CD4-positive, alpha-beta T cell treated with Interleukin-2 at 100 ng/mL for 4 hours (primary cell): ENCODE measurements at places on chromosomes 7 and 10.

GRCh38 chr10:69878951-69879350 is 77.2 kb downstream of the COL13A1 start:
- no peak for DNase-seq

GRCh38 chr7:151024435-151025056 is at the start of gene ATG9B:
Gene ATG9B (minus strand): TSS chr7:151024494. CDS start chr7:151024423, 71 bp downstream.
- no peak for DNase-seq

DNA sequence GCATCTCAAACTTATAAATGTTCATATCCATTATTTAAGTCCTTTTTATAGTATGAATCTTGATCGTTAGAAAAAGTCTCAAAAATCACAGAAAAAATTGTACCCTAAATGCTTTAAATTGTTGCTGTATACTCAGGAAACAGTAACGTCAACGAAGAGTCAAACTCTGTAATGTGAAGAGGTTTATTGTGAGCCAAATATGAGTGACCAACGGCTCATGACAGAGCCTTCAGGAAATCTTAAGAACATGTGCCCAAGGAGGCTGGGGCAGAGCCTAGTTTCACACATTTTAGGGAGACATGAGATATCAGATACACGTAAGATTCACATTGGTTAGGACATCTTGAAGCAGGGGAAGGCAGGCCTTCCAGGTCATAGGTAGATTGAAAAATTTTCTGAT is 86.1 kb downstream of the PIP4K2A start:
- DNase-seq: no peak

GRCh38 chr7:158702196-158702595 is 2.4 kb downstream of the NCAPG2 start:
- no peak for DNase-seq

- no peak for DNase-seq
Observed at GRCh38 chr7:107286751-107287621, 118.2 kb downstream of the HBP1 start.

- DNase-seq: no peak
Observed at GRCh38 chr10:114629824-114630730, 28.0 kb downstream of the ABLIM1 start.

- no peak for DNase-seq
Observed at GRCh38 chr7:141128506-141128905, 54.6 kb downstream of the TMEM178B start.

- no peak for DNase-seq
Observed at GRCh38 chr7:17687361-17687760, 252.9 kb downstream of the SNX13 start.

GRCh38 chr7:90726623-90727022 is 130.5 kb downstream of the CDK14 start:
- DNase-seq: no peak

- no peak for DNase-seq
Observed at GRCh38 chr10:124172181-124172916, 79.0 kb upstream of the CHST15 start.

- DNase-seq: no peak
Observed at GRCh38 chr7:149562602-149563001, 65.0 kb upstream of the ZNF746 start.

DNA sequence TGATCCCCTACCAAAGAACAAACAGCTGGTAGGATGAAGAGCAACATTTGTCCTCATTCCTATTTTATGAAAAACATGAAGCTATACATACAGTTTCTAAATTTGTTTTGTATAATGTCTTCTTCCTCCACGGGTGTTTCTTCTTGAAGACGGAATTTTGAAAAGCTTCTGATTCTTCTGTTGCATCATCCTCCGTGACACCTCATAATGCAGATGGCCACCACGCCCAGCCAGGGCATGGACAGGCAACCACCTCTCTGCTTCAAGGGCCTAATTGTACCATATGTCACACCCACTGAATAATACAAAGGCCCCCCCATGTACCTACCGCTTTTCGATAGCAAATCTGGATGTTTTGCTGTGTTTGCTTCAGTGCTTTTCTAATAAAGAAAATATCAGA is at the start of gene SUN3:
Gene SUN3, minus strand, starts transcription at position 170 of the 400 bp plus-strand sequence. Its CDS starts 169 bp downstream, at position 1.
- DNase-seq: no peak

GRCh38 chr10:65273115-65273514 is 1652.7 kb upstream of the LRRTM3 start:
- DNase-seq: no peak

- DNase-seq: no peak
Observed at GRCh38 chr7:17564678-17565212, 266.3 kb downstream of the AHR start.

DNA sequence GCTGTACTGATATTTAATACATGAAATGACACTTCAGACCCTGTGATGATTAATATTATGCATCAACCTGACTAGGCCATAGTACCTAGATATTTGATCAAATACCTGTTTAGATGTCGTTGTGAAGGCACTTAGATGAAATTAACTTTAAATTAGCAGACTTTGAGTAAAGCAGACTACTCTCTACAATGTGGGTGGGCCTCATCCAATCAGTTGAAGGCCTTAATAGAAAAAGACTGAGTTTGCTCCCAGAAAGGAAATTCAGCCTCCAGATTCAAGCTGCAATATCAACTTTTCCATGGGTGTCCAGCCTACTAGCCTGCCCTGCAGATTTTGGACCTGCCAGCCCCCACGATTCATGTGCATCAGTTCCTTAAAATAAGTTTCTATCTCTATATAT is 68.6 kb upstream of the TMEM168 start:
- no peak for DNase-seq

- DNase-seq: no peak
Observed at GRCh38 chr10:73232887-73233286, 14.2 kb downstream of the DNAJC9 start.

DNA sequence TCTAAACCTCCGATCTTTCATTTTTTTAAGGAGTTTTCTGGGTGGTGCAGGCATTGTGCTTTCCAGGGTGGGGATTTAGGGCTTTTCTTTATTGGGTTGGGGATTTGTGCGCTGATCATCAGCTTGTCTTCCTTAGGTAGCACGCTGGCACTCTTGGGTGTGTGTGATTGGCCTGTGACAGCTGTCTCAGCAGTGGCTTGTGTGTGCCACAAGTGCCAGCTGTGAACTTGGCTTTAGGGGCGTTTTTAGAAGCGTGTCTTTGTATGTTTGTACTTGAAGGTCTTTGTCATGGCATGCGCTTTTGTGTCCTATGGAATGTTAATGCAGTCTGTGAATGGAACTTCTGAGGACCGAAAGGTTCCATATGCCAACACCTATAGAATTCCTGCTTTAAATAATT is 788 bp downstream of the AKAP9 start:
- DNase-seq: peak; percentile 43

- no peak for DNase-seq
Observed at GRCh38 chr10:4070184-4070583, 285.2 kb upstream of the KLF6 start.

- DNase-seq: no peak
Observed at GRCh38 chr10:116104210-116104932, 168.6 kb downstream of the GFRA1 start.

- no peak for DNase-seq
Observed at GRCh38 chr7:44177570-44178131, 11.6 kb downstream of the GCK start.

DNA sequence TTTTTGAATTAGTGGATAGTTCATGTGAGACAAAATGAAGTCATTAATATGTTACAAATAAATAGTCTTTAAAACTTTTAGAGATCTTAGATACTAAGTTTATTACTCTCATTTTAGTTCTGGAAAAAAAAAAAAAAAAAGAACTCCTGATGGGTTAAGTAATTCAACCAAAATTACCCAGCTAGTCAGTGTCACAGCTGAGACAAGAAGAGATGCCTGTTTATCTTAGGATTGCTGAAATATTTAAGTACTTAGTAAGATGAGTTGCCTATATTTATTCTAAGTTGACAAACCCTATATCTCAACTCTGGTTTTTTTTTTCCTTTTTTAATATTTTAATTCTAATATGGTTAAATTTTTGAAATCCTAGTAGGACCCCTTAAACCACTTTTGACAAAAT is 781.0 kb upstream of the LRRN3 start:
- DNase-seq: no peak

GRCh38 chr7:46349490-46349889 is 428.4 kb upstream of the IGFBP3 start:
- DNase-seq: no peak

GRCh38 chr10:26612151-26612915 is 85.2 kb upstream of the PDSS1 start:
- no peak for DNase-seq

GRCh38 chr7:68245688-68246087 is 1249.1 kb downstream of the TYW1 start:
- no peak for DNase-seq

DNA sequence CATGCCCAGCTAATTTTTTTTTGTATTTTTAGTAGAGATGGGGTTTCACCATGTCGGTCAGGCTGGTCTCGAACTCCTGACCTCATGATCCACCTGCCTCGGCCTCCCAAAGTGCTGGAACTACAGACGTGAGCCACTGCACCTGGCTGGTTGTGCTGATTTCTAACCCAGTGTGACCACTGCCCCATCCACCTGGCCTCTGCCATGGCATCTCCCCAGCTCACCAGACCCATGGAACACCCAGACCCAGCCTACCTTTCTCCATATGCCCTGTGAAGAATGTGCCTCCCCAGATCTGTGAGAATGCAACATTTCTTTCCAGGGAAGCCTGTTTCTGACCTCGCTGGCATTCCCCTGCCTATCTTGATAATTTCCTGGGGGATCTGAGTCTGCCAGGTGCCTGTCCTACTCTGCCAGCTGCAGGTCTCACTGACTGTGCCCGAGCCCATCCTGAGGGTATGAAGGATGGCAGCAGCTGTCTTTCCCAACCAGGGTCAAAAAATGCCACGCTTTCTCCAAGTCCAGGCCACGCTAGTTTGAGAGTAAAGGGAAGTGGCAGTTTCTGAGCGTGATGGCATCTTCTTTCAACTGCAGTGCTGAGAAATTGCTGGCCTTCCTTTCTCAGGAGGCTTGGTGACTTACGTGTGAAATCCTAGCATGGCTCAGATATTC is 324.4 kb upstream of the ZNF32 start:
- no peak for DNase-seq

- DNase-seq: no peak
Observed at GRCh38 chr10:97838091-97838490, 11.6 kb upstream of the GOLGA7B start.

GRCh38 chr10:125160856-125161706 is 718 bp upstream of the CTBP2 start:
- DNase-seq: peak; percentile 13

GRCh38 chr7:132364226-132364625 is 212.0 kb downstream of the PLXNA4 start:
- DNase-seq: no peak

- no peak for DNase-seq
Observed at GRCh38 chr10:31694929-31695837, 233.4 kb downstream of the ARHGAP12 start.

GRCh38 chr7:116395141-116395791 is 104.3 kb upstream of the CAV2 start:
- no peak for DNase-seq

- no peak for DNase-seq
Observed at GRCh38 chr10:12712293-12712983, 289.1 kb downstream of the CCDC3 start.

GRCh38 chr7:121304102-121304658 is 24.6 kb upstream of the WNT16 start:
- no peak for DNase-seq

- DNase-seq: no peak
Observed at GRCh38 chr7:108280136-108280535, 150.0 kb upstream of the LAMB4 start.

DNA sequence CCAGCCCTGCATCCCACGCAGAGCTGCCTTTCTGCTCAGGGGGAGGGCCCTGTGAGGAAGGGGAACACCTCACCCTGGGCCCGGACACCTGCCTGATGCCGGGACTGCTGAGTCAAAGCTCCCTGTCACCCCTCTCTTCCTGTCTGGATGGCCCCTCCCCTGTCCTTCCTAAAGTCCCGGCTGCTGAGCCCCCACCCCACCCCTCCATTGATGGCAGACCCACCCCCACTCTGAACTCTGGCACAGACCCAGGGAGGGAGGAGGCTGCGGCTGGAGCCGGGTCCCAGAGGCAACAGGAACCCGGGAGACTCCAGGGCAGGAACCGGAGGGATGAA is 78.7 kb downstream of the ELFN1 start:
- no peak for DNase-seq

GRCh38 chr7:767580-767940 is 40.5 kb upstream of the PRKAR1B start:
- no peak for DNase-seq

DNA sequence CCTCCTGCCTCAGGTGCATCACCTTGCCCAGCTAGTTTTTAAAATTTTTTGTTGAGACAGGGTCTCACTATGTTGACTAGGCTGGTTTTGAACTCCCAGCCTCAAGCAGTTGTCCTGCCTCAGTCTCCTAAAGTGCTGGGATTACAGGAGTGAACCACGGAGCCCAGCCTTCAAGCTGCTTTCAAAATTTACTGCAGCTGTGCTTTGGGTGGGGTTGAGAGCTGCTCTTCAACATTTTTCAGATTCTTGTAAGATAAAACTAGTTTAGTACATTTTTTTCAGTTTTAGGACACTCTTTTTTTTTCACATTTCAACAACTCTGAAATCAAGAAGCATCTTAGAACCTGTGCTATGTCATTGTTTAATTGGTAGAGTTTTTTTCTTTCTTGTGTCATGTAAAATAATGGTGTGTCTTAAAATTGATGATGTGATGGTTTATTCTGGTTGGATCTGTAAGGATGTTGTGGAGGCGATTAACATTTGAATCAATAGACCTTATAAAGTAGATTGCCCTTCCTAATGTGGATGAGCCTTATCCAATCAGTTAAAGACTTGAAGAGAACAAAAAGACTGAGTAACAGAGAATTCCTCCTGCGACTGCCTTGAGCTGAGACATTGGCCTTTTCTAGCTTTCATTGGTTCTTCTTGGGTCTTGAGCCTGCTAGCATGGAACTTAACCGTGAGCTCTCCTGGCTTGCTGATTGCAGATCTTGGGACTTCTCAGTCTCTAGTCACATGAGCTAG is 13.5 kb downstream of the PLEKHA8 start:
- DNase-seq: no peak

DNA sequence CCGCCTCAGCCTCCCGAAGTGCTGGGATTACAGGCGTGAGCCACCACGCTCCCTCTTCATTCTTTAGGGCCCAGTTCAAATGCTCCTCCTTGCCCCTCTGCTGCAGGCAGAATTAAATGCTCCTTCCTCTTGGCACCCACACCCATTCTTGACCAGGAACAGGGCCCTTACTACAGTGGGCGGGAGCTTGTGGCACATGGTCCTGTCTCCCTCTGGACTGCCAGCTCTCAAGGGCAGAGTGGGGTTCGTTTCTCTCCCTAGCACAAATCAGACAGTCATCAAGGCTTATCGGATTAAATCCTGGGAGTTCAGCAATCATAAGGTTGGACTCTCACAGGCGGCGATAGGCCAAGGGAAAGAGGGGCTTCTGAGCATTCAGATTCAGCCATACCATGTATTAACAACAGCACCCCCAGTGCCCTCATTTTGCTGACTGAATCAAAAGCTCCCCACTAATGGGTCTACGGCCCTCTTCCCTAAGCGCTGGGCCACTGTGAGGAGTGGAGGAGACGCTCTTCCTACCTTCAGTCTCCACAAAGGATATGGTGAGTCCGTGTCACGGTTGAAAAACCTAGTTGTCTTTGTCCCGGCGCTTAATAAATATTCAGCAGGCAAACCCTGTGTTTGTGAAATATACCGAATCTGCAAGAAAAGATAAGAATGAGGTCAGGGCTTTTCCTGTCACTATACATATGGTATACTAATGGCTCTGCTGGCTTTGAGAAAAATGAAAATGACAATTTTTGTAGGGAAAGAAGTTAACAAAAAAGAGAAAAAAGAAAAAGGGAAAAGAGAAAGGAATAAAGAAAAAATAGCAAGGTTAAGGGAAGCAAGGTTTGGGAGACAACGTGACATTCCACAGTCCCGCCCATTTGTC is 107.4 kb downstream of the CLEC2L start:
- no peak for DNase-seq
